ENCODE measurements at places on chromosomes 16 and 17. TPM values are rescaled to one million over a fixed set of nuclear protein-coding genes. Genes with fewer than 3 reads are reported as not detected.

Gene KRTAP4-4
- not detected for total RNA-seq

Gene WNK4
- 0.26 TPM for total RNA-seq

Gene C16orf74
- total RNA-seq, result 2.1 TPM

Gene TBC1D3B
- 8.1 TPM for total RNA-seq

Gene PRDM7
- total RNA-seq, result not detected

Gene TERB1
- total RNA-seq, result not detected

Gene TMEM101
- 29.2 TPM for total RNA-seq

Gene TBC1D28
- total RNA-seq, result not detected

Gene TAC4
- not detected for total RNA-seq

Gene CENPX
- 49.8 TPM for total RNA-seq

Gene RNF43
- 0.38 TPM for total RNA-seq

Gene HBZ
- not detected for total RNA-seq

Gene CA7
- not detected for total RNA-seq

Gene CALB2
- total RNA-seq, result not detected

Gene KRTAP2-3
- not detected for total RNA-seq
